ENCODE measurements at places on chromosomes 3 and 15.

DNA sequence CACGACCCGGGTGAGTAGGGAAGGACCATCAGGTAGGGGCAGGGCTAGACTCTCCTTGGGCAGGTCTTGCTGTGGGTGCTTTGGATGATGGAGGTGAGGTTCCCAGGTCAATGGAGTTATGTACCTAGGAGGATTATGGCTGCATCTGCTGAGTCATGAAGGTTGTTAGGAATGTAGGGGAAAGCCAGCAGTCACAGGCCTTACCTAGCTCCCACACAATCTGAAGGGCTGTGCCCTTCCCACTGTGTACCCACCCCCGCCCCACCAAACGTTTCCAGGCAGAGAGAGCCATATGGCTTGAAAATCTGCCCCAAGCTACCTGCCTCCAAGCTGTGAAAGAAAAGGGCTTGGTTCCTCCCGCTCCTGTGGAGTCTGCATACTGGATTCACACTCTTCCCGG, 573.4 kb upstream of the DPPA4 start:
- DNase-seq, result no peak

DNA sequence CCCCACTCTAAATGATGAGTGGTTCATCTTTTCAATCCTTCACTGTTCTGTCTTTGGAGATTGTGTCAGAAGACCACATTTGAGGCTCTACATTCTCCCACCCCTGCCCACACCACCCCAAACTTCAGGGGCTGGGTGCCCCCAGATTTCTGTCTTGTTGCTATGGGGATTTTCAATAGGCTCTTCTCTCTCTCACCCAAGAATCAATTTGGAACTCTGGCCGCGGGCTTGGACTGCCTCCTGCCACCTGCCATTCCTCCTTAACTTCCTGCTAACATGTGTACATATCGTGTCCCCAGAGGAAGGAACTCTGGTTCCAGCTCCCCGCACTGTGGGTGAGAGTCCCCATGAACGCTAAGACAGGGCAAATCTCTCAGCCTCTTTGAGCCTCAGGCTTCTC, 67.4 kb upstream of the LARS2 start:
- no peak for DNase-seq

DNA sequence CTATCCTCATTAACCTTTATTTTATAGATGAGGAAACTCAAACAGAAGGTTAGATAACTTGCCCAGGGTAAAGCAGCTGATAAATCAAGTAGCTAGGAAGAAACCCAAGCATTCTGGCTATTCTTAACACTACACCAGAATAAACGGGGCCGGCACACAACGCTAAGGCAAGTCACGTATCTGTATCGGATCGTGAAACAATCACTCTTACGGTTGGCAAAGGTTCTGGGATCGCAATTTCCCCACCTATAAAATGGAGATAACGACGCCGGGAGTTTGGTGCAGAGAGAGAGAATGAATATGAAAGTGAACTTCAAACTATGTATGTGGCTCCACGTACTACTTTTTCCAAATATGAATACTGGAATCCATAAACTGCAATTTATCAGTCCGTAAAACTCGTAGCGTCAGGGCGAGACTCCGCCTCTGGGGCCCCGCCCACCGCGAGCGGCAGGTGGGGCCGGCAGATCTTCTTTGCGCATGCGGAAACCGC, 252 bp upstream of the ARMC8 start:
- DNase-seq, result no peak

GRCh38 chr3:140719841-140720614, 42.2 kb downstream of the TRIM42 start:
- no peak for DNase-seq

DNA sequence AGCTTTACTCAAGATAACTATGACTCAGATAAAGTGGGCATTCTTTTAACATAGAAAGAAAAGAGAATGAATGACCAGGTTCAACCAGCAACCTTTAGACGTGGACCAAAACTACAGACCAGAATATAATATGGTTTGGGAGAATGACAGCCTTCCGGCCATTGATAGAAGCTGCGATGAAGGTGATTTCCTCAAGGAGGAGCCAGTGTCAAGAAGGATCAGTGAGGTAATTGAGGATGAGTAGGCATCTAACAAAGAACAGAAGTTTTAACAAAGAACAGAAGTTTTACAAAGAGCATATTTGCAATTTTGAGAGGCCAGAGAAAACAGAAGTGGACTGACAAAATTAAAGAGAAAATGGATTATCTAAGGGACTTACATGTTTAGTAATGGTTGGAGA, 289.0 kb upstream of the AGTR1 start:
- no peak for DNase-seq

- DNase-seq, result no peak
Measured at GRCh38 chr3:79268422-79268821, 499.4 kb downstream of the ROBO1 start.

DNA sequence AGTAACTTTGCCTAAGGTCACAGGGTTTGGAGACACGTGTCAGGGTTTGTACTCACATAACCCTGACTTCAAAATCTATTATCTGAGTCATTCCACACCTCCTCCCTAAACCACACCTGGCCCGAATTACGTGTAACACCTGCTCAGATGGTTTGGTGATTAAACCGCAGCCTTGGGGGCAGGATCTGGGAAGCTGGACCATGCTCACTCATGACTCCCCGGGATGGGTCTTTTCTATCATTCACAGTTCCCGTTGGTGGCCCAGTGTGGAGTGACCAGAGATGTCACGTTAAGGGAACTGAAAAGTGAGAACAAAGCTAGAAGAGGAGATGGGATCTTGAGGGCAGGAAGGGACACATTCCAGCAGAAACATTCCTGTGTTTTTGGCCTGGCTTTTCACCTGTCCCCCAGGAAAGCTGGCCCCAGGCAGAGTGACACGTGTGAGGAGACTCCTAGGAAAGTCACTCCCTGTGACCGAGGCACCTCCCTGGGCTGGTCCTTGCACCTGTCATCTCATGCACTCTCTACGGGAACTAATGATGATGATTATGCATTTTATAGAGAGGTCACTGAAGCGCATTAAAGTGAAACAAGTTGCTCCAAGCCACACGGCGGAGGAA, 75.4 kb upstream of the POMGNT2 start:
- DNase-seq, result no peak

GRCh38 chr3:37907371-37907770, 45.7 kb downstream of the CTDSPL start:
- no peak for DNase-seq

- no peak for DNase-seq
Measured at GRCh38 chr3:52367891-52368880, 52.1 kb downstream of the DNAH1 start.

- no peak for DNase-seq
Measured at GRCh38 chr3:118472586-118472985, 562.1 kb downstream of the IGSF11 start.

- DNase-seq, result no peak
Measured at GRCh38 chr3:27756877-27757276, 34.8 kb upstream of the EOMES start.

- no peak for DNase-seq
Measured at GRCh38 chr15:29103824-29104565, 165.6 kb downstream of the NSMCE3 start.

GRCh38 chr3:115525731-115526130, 97.6 kb upstream of the GAP43 start:
- DNase-seq, result no peak

DNA sequence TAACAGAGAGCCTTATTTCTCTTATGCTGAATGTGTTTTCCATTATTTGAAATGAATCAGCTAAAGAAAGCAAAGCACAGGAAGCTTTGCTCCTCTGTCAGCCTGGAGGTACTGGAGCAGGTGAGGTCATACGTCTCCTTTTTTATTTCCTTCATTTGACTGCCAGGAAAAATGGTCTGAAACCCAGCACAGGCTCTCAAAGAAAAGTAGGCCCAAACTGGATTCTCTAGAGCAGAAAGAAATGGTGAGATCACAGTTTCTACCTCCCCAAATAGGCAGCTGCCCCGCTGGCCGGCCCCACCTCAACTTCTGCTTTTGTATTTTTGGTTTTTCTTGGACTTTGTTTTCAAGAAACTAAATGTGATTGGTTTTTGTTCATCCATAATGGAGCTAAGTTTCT, 95.1 kb downstream of the RPL39L start:
- DNase-seq, result no peak

- DNase-seq, result no peak
Measured at GRCh38 chr3:45132568-45133211, 13.5 kb downstream of the CDCP1 start.

- DNase-seq, result no peak
Measured at GRCh38 chr3:52786330-52787215, 8.0 kb upstream of the ITIH3 start.

- no peak for DNase-seq
Measured at GRCh38 chr15:70133296-70133695, 35.6 kb upstream of the TLE3 start.

DNA sequence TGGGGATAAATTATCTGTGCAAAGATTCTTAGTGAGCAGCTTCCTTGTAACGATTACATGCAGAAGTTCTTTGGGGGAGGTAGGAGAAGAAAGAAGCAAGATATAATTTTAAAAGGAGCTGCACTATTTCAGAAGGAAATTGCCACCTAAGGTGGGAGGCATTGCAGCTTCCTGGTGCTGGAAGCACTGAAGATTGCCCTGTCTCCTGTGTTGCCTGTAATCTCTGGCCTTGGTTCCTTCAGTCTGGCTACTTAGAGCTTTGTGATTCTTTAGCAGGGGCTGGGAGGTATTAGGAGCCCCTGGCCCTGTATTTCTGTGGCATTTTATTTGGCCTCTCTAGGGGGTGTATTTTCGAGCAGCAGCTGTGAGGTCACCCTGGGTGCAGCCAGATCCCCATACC, 35.5 kb downstream of the CACNA2D3 start:
- no peak for DNase-seq

- no peak for DNase-seq
Measured at GRCh38 chr15:52161406-52161966, 29.7 kb downstream of the GNB5 start.

GRCh38 chr3:115401298-115401697, 222.0 kb upstream of the GAP43 start:
- DNase-seq, result no peak

- DNase-seq, result no peak
Measured at GRCh38 chr3:152113413-152113812, 155.3 kb upstream of the MBNL1 start.

DNA sequence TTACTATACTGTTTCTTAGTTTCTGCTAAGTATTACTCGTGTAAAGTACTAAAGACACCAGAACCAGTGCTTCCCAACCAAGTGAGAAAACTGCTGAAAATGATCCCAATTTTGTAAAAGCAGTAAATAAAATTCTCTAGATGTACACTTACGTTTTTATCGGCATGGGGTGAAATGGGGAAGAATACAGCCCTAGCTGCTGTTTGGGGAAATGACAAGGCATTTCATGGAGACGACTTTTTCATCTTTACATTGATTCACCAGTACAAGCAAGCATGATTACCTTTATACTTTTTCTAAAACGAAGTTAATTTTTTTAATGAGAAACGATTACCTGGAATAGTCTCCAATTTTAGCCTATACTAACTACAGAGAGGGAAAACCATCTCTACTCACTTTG, 1.4 kb downstream of the PSMD6 start:
- no peak for DNase-seq

GRCh38 chr15:38254051-38254883, 1.6 kb downstream of the SPRED1 start:
- DNase-seq, result no peak

- no peak for DNase-seq
Measured at GRCh38 chr15:39918688-39919385, 1.2 kb downstream of the GPR176 start.

DNA sequence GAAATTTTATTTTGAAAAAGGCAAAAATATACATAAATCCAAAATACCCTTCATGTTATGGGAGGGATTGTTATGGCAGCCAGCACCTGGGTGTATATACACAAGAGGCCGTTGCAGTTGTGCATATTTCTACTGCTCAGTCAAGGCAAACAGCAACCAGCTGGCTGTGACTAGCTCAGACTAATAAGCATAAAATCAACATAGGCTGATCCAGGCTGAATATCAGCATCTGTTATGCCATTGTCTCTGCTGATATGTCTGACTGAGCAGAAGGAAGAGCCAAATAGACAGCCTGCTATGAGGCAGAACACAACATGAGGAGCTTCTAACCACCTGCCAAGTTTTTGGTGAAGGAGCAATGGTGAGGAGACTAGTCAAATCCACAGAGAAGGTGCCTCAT, 457.5 kb upstream of the ALCAM start:
- peak; percentile 86 for DNase-seq

GRCh38 chr3:94172695-94173310, 109.9 kb downstream of the NSUN3 start:
- no peak for DNase-seq

DNA sequence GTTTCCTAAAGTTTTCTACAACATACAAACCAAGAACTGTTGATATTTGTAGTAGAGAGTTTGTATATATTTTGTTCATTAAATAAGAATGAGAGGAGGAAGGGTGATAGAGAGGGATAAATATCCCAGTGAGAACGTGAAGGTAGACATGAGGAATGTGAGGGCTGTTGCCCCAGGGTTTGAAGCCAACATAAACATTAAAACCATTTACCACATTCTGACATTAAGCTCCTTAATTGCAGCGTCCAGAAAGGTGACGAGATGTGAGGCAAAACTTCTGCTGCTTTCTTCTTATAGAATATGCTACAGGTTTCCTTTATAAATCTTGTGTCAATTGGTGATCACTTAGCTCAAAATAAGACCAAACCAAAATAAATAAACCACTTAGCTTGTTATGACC, 267.8 kb upstream of the CNTN4 start:
- no peak for DNase-seq
